ENCODE measurements at places on chromosomes 1 and 21. TPM values are rescaled to one million over a fixed set of nuclear protein-coding genes. Genes with fewer than 3 reads are reported as not detected.
A peak's percentile ranks its signal among the peaks of the same experiment; 100 is the strongest.

Gene GSTM1
- total RNA-seq = 77.4 TPM

Gene ADGRB2
- 0.13 TPM for total RNA-seq

GRCh38 chr1:230130172-230130944, 63.3 kb downstream of the GALNT2 start:
- no peak overlapping the region for H3K4me3 ChIP-seq
- H3K4me1 ChIP-seq = peaks cover 52% of the 10 kb centered on the region
- DNase-seq = no peak

GRCh38 chr1:25442178-25442577, 11.5 kb downstream of the MACO1 start:
- no peak for DNase-seq
- H3K4me3 ChIP-seq = no peak overlapping the region
- H3K4me1 ChIP-seq = peaks cover 33% of the 10 kb centered on the region
- peaks cover 17% of the 10 kb centered on the region for H3K36me3 ChIP-seq
- no peak overlapping the region for H3K27ac ChIP-seq

Gene FRRS1
- 0.62 TPM for total RNA-seq

Gene FABP3
- not detected for total RNA-seq

DNA sequence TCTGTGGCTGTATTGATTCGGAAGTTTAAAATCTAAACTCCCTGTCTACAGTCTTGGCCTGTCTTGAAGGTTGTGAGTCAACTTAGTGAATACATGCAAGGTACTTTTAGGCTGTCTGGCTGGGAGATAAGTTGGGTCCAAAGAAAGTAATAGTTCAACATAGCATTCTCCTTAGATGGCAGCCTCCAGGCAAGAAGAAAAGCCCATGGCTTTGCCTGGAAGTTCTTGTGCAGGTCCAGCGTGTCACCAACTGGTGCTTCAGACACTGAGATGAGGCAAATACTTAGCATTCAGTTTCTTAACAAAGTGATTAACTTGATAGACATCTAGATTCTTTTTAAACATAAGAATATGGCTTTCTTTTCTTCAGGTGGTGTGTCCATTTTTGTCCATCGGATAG, 328.2 kb downstream of the DISC1 start:
- no peaks in the 10 kb centered on the region for H3K4me1 ChIP-seq
- no peak overlapping the region for H3K4me3 ChIP-seq
- no peak overlapping the region for H3K27ac ChIP-seq
- no peaks in the 10 kb centered on the region for H3K36me3 ChIP-seq

GRCh38 chr1:207863893-207864535, 46.9 kb downstream of the CD34 start:
- peak overlapping the region; percentile 68 for H3K4me3 ChIP-seq
- H3K27ac ChIP-seq = peak overlapping the region; percentile 85
- H3K27me3 ChIP-seq = no peaks in the 10 kb centered on the region
- DNase-seq = peak; percentile 40
- no peaks in the 10 kb centered on the region for H3K4me1 ChIP-seq

DNA sequence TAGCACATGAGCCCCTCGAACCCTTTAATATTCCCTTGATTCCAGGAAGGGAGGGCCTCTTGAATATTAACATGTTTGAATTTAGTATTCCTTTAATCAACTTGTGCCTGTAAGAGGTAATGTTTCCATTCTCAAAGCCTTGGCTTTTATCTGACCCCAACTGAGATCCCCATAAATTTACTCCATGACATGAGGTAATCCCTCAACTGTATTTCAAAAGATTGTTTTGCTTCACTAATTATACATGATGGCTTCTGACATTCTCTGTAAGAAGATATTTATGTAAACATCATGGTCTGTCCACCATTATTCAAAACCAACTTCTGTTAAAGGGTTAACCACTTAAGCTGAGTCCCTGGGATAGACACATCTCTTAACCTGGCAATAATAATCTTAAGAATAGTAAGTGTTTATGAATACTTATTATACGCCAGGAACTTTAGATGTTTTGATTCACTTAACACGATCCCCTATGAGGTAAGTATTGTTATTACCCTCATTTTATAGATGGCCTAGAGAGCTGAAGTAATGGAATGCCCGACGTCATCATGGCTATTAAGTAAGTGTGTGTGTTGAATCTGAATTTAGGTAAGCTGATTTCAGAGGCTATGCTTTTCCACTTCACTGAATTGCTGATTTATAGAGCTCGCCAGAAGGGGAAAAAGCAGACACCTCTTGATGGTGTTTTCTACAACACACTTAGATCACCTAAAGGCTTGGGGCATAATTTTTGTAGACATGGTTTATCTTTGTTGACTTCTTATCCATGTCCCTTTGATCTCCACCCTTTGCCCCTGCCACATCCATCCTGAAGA, 11.1 kb downstream of the KRTAP19-1 start:
- no peak for DNase-seq
- no peak overlapping the region for H3K27ac ChIP-seq
- H3K4me3 ChIP-seq = no peak overlapping the region
- H3K27me3 ChIP-seq = peaks cover 2% of the 10 kb centered on the region
- H3K36me3 ChIP-seq = no peaks in the 10 kb centered on the region

- H3K4me3 ChIP-seq = no peak overlapping the region
- peaks cover 3% of the 10 kb centered on the region for H3K36me3 ChIP-seq
- DNase-seq = peak; percentile 22
- no peaks in the 10 kb centered on the region for H3K4me1 ChIP-seq
- H3K27me3 ChIP-seq = peaks cover 6% of the 10 kb centered on the region
Measured at GRCh38 chr1:59879574-59879973, 47.0 kb downstream of the CYP2J2 start.

Gene BARHL2
- total RNA-seq = not detected

DNA sequence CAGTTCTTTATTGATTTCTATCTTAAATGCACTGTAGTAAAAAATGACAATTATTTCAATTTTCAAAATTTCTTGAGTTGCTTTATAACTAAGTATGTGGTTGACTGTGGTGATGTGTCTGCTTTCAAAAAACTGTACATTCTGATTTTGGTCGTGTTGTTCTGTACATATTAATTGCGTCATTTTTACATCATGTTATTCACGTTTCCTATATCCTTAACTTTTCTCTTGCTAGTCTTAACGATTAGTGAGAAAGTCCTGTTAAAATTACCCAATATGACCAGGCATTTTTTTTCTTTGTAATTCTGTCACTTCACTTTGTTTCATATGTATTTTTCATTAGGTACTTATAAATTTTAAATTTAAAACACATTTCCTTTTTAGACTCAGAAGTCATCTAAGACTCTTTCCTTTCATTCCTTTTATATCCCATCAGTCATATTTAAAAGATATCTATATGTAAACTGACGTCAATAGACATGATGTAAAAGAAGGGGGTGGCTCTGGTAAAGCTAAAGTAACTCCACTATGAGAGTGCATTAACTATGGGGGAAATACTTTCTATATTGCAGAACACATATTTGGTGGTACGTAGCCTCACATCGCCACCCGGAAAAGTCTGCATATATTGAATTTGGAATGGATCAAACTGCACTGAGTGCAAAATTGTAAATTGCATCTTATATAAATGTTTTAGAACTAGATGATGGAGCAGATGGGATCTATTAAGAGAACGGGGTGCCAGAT, 1.1 kb upstream of the COA6 start:
- peak overlapping the region; percentile 97 for H3K4me3 ChIP-seq
- peaks cover 2% of the 10 kb centered on the region for H3K27me3 ChIP-seq
- DNase-seq = no peak

GRCh38 chr1:14724678-14725077, 126.2 kb downstream of the KAZN start:
- no peak overlapping the region for H3K4me3 ChIP-seq
- no peaks in the 10 kb centered on the region for H3K4me1 ChIP-seq
- H3K36me3 ChIP-seq = no peaks in the 10 kb centered on the region
- no peaks in the 10 kb centered on the region for H3K27me3 ChIP-seq

GRCh38 chr1:205247130-205247921, 19.6 kb downstream of the TMCC2 start:
- no peaks in the 10 kb centered on the region for H3K27me3 ChIP-seq
- DNase-seq = no peak
- H3K4me1 ChIP-seq = peaks cover 2% of the 10 kb centered on the region

DNA sequence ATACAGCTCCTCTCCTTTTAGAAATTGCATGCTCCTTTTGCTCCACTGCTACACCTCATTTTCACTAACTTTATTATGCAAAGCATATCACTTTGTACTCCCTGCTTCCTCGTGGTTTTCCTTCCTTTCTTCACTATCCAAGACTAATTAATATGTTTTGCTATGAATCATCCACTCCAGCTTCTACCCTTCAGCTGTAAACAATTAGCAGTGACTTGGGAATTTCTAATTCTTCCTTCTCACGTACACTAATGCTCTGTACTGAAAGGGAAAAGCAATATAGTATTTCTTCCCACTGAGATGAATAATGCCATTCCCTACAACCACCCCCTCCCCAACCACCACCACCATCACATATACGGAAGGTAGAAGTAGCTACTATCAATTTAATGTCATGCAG, 1917.0 kb downstream of the MRPL39 start:
- no peak overlapping the region for H3K27ac ChIP-seq
- peaks cover 2% of the 10 kb centered on the region for H3K27me3 ChIP-seq
- H3K4me3 ChIP-seq = no peak overlapping the region
- H3K36me3 ChIP-seq = no peaks in the 10 kb centered on the region
- H3K4me1 ChIP-seq = no peaks in the 10 kb centered on the region

Gene CRYAA
- not detected for total RNA-seq
